ENCODE measurements at places on chromosomes 1 and 21.
A peak's percentile ranks its signal among the peaks of the same experiment; 100 is the strongest.

DNA sequence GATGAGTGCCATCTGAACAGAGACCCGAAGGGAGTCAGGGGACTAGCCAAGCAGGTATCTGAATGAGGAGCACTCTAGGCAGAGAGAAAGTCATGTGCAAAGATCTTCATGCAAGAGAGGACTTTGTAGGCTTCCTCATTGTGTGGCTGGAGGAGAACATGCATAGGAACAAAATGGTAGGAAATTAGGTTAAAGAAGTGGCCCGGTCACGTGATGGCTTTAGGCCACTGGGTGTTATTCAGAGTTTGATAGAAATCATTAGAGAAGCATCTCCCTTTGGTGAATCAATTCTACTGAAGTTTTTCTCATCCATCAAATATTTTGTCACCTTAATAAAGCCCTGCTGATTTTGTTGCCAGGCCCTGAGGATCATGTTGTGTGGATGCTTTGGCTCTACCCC, 45.8 kb upstream of the KCTD3 start:
- no peak for DNase-seq

- no peak for DNase-seq
Measured at GRCh38 chr21:40047211-40047610, 180.0 kb downstream of the PCP4 start.

DNA sequence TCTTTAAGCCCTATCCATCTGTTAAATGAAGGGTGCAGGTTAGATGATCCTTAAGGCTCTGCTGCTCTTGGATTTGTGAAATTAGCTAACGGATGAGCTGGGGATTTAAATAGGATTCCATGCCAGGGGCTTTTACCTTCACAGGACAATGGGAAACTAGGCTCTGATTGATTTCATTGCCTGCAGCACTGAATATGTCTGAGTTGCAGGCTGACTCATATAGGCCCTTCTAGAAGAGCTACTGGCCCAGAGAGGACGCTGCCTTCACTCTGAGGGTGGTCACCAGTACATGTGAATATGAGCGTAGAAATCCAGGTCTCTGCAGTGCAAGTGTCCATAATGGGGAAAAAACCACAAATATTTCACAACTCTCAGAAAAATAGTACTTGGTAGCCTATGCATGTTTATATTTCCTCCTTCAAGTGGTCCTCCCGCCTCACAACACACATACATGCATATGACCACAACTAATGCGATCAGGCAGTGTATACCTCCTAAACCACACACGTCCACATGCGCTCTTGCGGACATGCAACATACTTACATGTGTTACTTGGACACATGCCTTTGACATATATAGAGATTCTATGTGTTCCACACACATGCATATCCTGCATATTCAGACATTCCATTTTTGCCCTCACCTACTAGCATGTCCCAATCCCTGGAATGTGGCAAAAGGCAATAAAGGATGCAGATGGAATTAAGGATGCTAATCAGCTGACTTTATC, 233.8 kb upstream of the JUN start:
- DNase-seq, result no peak

DNA sequence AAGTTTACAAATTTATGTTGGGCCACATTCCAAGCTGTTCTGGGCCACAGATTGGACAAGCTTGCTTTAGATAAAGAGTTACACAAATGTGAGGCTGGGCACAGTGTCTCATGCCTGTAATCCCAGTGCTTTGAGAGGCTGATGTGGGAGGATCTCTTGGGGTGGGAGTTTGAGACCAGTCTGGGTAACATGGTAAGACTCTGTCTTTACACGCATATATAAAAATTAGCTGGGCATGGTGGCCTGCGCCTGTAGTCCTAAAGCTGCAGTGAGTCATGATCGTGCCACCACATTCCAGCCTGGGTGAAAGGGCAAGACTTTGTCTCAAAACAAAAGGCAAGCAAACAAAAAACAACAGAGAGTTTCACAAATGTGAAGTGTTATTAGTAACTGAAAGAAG, 5.9 kb upstream of the VCAM1 start:
- no peak for DNase-seq

GRCh38 chr1:234970401-234970730, 158.3 kb downstream of the TOMM20 start:
- peak; percentile 42 for DNase-seq

- DNase-seq, result no peak
Measured at GRCh38 chr1:113488576-113489177, 98.4 kb downstream of the MAGI3 start.

- DNase-seq, result peak; percentile 59
Measured at GRCh38 chr21:28975397-28975796, 17.3 kb downstream of the LTN1 start.

DNA sequence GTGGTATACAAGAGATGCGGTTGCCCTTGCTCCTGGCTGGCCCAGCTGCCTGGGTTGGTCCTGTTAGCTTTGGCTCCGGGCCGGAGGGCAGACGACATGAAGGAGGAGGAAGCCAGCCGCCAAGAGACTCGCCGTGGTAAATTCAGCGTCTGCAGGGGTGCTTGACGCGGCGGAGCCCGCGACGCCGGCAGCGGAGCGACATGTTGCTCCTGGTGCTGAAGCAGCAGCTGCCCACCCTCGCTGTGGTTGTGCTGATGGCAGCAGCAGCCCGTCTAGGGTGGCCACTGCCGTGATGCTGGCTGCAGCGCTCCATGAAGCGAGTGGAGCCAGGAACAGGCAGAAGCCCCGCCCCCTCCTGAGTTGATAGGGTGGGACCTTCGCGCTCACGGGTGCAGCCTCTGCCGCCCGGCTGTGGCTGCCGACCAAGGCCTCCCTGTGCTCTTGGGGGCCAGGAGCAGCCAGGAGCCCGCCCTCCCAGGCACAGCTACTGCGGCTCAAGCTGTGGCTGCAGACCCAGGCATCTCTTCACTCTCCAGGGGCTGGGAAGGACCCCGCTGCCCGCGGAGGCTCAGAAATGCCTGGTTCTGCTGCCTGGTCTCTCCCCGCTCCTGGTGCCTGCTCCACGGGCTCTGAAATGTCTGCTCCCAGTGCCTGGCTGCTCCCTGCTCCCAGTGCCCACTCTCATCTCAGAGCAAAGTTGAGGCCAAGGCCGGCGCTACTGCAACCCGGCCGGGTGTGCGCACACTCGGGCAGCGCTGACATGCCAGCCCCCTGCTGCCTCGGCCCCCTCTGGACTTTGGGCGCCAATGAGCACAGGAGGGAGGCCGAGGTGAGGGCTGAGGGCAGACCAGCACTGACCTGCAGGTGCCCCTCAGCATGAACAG, 4.4 kb upstream of the ZNF692 start:
- DNase-seq, result peak; percentile 57

GRCh38 chr1:167297222-167298214, 76.8 kb downstream of the POU2F1 start:
- DNase-seq, result peak; percentile 18

- no peak for DNase-seq
Measured at GRCh38 chr1:1051127-1051810, 22.8 kb downstream of the RNF223 start.

GRCh38 chr1:177471244-177471643, 300.5 kb downstream of the BRINP2 start:
- DNase-seq, result no peak

DNA sequence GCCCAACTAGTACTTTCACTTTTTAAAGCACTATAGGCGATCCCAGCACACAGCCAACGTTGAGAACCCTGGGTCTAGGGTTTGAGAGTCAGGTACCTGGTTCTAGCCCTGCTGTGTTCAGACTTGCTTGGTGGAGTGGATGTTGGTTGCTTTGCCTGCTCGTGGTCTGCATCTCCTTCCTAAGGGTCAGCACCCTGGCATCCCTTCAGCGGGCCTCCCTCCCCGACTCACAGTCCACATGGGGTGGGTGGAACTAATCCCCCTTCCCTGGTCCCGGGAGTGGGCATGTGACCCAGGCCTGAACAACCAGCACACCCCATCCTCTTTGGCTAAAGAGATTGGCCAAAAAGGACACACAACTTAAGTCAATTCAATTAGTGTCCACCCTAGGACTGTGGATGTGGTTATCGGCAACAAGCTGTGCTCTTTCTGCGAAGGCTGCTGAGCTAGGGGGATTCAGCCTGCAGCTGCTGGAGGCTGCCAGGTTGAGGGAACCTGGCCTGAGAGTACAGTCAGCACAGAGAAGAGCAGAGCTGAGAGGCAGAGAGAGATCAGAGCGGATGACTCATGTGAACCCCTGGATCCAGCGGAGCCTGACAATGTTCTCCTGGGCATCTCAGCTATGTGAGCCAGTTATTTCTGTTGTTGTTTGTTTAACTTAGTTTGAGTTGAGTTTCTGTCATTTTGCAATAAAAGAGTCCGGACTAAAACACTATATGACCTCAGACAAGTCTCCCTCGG, 138.9 kb downstream of the ACTL8 start:
- no peak for DNase-seq

DNA sequence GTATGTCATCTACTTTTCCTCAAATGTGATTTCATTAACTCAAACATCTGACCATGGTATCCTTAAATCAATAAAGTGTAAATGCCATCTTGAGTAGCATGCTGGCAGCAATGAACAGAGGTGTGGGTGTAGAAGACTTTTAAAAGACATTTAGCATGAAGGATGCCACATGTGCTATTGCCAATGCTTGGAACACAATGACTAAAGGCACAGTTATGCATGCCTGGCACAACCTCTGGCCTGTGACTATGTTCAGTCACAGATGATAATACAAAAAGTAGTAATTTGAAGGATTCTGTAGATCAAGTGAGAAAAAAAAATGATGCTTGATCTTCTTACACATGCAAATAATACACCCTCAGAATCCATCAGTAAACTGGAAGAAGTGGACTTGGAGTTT, 938.9 kb upstream of the ADGRL4 start:
- no peak for DNase-seq

DNA sequence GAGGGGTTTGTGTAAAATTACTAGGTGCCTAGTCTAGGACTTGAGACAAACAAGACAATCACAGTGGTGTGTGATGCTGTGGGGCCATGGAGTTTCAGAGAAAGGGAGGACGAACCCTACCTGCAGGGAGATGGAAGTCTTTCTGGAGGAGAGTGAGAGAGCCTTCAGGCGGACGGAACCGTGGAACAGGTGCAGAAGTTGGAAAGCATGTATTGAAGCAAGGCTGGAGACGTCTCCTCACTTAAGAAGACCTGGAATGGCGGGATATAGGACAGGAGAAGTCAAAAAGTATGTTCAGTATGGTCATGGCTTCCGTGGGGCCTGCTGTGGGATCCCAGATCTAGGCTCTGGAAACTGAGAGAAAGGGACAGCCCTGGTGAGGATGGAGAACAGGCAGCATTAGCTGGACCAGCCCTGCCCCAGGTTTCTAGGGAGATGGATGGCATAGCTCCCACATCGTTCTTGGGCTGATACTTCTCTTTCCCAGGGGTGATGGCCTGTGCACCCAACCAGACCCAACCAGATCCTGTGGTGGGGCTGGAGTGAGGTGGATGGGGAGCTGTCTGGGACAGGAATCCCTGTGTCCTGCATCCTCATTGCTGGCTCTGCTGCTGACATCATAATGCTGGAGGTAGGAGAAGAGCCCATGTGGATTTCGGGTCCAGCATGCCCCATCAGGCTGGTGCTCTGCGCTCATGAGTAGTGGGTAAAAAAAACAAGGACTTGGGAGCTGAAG, 15.0 kb upstream of the LRP8 start:
- no peak for DNase-seq

DNA sequence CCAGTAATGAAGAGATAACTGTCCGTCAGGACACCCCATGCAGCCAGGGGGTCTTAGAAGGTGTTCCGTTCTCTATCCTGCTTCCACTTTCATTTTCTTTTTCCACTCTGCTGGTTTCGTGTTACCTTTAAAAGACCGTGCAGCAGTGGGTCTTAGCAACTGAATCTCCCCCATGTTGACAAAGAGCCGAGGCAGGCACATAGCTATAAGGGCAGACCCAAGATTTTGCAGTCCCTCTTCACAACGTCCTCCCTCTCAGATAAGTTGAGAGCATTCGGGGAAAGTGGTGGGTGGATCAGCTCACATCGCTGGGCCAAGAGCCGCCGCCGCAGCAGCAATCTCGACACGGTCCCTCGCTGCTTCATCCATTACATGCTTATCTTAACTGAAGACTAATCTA, 355.5 kb downstream of the LMO4 start:
- DNase-seq, result no peak

GRCh38 chr1:205273551-205273982, 45.8 kb downstream of the TMCC2 start:
- peak; percentile 63 for DNase-seq

DNA sequence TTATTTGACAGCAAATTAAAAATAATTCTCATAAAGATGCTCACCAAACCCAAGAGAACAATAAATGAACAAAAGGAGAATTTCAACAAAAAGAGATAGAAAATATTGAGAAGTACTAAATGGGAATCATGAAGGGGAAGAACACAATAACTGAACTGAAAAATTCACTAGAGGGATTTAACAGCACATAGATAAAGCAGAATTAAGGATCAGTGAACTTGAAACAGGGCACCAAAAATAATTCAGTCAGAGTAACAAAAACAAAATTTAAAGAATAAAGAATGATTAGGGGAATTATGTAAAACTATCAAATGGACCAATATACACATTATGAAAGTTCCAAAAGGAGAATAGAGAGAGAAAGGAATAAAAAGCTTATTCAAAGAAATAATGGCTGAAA, 7.8 kb downstream of the ADAM30 start:
- DNase-seq, result no peak

- DNase-seq, result peak; percentile 93
Measured at GRCh38 chr1:153626904-153627714, at the start of gene S100A13. Gene S100A13 (minus strand): TSS chr1:153627505. CDS start chr1:153626472, 1,033 bp downstream.

- DNase-seq, result no peak
Measured at GRCh38 chr1:156553860-156554485, 18.4 kb downstream of the IQGAP3 start.

DNA sequence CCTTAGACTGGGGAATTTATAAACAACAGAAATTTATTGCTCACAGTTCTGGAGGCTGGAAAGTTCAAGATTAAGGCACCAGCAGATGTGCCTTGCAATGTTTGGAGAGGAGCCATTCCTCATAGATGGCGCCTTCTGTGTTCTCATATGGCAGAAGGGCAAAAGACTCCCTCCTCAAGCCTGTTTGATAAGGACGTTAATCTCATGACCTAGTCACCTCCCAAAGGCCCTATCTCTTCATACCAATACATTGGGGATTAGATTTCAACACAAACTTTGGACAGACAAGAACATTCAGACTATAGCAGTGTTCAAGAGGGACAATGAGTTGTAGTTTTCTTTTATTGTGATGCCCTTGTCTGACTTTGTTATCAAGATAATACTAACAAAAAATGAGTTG, 34.3 kb downstream of the PSMG1 start:
- no peak for DNase-seq

DNA sequence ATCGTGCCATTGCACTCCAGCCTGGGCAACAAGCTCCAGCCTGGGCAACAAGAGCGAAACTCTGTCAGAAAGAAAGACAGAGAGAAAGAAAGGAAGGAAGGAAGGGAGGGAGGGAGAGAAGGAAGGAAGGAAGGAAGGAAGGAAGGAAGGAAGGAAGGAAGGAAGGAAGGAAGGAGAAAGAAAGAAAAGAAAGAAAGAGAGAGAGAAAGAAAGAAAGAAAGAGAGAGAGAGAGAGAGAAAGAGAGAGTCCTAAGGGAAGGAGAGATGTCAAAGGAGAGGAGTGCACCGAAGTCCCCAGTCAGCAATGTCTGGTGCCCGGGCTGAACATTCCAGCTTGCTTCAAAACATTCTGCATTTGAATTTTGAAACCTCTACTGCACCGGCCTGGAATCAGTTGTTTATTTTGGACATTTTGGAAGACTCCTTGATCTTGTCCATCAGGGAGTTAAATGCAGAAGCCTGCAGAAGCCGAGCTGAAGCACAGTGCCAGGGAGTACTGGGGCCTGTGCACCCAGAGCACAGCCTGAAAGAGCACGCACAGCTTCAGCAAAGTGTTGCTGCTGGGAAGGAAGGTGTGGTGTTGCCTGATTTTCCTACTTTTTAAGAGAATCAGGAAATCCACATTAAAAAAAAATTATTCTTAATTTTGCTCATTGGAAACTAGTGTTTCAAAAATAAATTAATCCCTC, 3.7 kb upstream of the IGSF3 start:
- no peak for DNase-seq
